ENCODE measurements at places on chromosomes 7 and 10.

DNA sequence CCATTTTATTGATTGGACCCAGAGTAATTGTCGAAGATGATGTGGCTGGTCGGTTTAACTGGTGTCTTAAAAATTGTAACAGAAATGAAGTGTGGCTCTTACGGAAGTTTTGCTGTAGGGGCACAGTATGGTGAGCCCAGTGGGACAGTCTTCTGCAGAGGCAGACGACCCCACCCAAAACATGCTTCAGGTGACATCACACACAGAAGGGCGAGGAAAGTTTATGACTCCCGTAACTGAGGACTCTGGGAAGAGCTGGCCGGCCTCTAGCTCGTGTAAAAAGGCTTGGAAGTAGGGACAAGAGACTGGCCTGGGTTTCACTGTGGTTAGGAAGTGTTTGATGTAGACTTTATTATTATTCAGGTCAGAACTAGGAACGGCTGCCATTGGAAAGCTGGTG, 73.3 kb downstream of the HTR5A start:
- DNase-seq, result no peak

DNA sequence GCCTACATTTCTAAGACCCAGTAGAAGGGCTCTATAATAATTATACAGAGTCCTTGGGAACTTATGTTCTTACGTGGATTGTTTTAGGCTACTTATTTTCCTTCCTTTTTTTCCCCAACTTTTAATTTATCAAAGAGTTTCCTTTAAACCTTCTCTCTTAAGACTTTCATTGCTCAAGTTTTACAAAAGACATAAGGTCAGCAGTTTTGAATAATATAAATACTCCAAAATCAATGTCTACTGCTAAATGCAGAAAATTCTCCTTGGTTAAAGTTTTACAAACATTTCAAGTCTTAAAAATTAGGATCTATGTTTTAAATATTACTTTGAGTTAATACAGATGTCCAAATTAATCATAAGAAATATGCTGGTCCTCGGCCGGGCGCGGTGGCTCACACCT, 97.0 kb downstream of the LARP4B start:
- no peak for DNase-seq

DNA sequence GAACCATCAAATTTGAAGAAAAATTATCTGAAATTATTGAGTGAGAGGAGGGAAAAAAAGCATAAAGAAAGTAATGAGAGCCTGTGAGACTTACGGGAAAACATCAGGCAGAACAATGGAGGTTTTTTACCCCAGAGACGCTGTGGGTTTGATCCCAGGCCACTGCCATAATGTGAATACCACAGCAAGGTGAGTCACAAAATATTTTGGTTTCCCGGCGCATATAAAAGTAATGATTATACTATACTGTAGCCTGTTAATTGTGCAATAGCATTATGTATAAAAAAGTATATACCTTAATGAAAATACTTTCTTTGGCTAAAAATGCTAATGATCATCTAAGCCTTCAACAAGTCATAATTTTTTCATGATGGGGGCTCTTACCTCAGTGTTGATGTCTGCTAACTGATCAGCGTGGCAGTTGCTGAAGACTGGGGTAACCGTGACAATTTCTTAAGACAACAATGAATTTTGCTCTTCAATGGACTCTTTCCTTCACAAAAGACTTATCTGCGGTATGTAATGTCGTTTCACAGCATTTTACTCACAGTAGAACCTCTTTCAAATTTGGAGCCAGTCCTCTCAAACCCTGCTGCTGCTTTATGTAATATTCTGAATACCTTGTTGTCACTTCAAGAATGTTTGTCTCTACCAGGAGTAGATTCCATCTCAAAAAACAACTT, 97.0 kb upstream of the FAM20C start:
- DNase-seq, result no peak

DNA sequence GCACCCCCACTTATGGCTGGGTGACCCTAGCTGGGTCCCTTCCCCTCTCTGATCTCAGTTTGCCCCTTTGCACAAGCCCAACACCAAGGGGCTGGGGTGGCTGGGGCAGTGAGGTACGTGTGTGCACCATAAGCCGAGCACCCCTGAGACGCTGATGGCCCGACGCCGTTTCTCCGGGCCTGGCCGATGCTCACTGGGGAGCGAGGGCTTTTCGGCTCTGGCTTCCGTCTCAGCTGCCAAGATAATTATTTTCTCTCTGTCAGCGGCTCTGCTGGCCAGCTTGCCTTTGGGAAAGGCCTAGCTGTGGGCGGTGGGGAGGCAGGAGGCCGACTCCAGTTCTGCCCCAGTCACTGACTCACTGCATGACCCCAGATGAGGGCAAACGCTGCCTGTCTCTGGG, 91.0 kb downstream of the ZMIZ1 start:
- DNase-seq, result no peak

GRCh38 chr7:142468871-142469665, 211.2 kb upstream of the PRSS58 start:
- no peak for DNase-seq

GRCh38 chr10:99656199-99657064, 2.9 kb upstream of the ENTPD7 start:
- DNase-seq, result no peak

DNA sequence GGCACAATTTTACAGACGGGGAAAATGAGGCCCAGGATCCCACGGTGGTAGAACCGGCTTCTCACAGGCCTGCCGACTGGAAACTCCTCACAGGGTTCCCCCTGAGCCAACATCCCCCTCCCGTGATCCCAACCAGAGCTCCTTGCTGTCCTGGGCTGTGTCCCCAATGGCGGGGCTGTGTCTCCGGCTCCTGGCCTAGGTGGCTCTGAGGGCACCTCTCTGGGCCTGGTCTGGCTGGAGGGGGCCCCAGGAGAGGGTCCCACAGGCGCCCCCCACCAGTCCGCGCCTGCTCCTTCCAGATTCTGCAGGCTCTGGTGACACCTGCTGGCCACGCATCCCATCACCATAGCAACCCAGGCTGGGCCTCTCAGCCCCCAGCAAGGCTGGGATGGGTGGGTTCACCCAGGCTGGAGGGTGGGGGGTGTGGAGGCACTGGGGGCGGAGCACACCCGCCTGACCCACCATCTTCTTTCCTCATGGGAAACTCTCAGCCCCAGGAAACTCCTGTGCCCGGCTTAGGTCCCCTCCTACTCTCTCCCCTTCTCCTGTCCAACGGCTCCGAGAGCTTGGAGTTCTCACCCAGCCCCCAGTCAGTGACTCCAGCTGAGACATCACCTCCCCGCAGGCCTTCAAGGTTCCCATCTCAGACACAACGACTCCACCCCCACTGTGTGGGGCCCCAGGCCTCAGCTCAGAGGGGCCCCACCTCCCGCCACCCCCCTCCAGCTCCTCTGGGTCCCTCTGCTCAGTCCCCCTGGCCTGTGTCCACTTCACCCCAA, 27.1 kb upstream of the TNRC18 start:
- no peak for DNase-seq

DNA sequence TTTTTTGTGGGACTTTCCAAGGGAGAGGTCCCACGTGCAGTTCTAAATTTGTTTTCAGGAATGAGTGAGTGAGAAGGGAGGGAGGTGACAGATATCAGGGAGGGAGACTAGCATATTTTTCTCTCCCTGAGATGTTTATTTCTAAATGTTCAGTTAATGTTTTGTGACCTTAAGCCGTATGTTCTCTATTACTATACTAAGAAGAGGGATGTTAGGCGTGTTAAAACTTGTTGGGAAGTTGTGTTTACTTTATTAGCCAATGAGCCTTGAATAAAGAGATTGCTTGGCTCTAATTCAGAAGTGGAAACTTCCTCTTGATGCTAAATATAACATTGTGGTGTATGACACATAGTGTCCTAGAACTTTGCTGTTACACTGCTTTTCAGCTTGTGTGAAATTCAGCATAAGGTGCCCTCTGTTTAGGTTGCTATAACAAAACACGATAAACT, 37.3 kb downstream of the DNAH11 start:
- DNase-seq, result no peak

GRCh38 chr7:38273286-38273995, at the start of gene TARP:
TSS of gene TARP (minus strand) at chr7:38273636.
- no peak for DNase-seq

DNA sequence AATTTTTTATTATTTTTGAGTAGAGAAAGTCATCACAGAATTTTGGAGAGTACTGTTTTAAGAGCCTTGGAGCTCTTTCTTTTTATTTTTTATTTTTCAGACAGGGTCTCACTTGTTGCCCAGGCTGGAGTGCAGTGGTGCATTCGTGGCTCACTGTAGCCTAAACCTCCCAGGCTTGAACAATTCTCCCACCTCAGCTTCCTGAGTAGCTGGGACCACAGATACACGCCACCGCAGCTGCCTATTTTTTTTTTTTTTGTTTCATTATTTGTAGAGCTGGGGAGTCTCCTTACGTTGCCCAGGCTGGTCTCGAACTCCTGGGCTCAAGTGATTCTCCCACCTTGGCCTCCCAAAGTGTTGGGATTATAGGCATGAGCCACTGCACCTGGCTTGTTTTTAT, 10.6 kb downstream of the CPA4 start:
- no peak for DNase-seq

- DNase-seq, result no peak
These were observed 152.0 kb upstream of the PITRM1 start for GRCh38 chr10:3324612-3325038.

DNA sequence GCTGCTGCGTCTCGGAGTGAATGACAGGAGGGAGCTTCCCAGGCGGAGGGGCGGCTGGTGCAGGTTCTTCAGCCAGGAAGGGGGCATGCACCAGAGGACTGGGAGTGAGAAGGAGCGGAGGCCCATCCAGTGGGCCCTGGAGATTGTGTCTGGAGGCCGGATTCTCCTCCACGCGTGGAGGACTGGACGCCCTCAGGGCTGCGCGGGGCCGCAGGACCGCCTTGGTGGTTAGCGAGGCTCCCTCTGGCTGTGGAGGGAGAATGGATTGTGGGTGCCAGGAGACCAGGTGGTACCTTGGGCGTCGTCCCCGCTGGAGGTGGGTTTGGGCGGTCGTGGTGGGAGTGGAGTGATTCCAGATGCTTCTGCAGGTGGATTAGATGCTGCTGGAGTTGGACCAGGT, 68.9 kb downstream of the ELFN1 start:
- no peak for DNase-seq

- no peak for DNase-seq
These were observed 648.6 kb upstream of the GRM3 start for GRCh38 chr7:85995101-85995500.
